ENCODE measurements at places on chromosomes 16 and 17. TPM values are rescaled to one million over a fixed set of nuclear protein-coding genes. Genes with fewer than 3 reads are reported as not detected.

The CMTM1 gene
- not detected for total RNA-seq

DNA sequence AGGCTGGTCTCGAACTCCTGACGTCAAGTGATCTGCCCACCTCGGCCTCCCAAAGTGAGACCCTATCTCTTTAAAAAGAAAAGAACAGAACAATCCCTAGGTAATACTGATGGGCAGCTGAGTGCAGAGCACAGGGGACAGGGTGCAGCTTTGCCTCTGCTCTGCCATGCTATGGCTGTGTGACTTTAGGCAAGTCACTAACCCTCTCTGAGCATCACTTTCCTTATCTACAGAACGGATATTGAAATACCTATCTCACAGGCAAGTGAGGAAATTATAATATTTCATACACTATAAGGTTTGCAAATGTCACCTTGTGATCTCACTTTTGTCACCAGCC, 4.1 kb downstream of the CASKIN2 start:
- DNase-seq = no peak

- DNase-seq = peak; percentile 49
Measured at GRCh38 chr17:16352667-16353316, 477 bp downstream of the CENPV start.

DNA sequence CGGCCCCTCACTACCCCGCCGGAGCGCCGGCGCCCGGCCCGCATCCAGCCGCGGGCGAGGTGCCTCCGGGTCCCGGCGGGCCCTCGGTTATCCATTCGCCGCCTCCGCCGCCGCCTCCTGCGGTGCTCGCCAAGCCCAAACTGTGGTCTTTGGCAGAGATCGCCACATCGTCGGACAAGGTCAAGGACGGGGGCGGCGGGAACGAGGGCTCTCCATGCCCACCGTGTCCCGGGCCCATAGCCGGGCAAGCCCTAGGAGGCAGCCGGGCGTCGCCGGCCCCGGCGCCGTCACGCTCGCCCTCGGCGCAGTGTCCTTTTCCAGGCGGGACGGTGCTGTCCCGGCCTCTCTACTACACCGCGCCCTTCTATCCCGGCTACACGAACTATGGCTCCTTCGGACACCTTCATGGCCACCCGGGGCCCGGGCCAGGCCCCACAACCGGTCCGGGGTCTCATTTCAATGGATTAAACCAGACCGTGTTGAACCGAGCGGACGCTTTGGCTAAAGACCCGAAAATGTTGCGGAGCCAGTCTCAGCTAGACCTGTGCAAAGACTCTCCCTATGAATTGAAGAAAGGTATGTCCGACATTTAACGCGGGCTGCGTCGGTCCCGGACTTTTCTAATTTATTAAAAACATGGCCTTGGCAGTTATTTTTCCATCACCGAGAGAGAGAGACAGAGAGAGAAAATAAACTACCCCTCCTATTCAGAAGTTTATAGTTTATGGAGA, 2.8 kb downstream of the IRX5 start:
- DNase-seq = peak; percentile 26

GRCh38 chr16:66378741-66379570, 12.5 kb downstream of the CDH5 start:
- no peak for DNase-seq

- DNase-seq = no peak
Measured at GRCh38 chr17:382644-383533, 30.3 kb upstream of the RPH3AL start.

DNA sequence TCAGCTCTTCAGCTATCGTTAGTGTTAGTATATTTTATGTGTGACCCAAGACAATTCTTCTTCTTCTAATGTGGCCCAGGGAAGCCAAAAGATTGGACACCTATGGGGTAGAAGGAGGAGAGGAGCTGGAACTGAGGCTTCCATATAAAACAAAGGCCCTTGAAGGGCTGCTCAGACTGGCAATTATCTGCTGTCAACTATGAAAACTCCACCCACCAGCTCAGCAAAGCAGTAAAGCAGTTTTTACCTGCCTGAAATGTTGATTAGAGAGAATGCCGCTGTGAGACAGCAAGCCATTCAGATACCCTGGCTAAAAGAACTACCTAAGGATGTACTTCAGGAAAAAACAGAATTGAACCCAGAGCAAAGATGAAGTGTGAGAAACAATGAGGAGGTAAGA, 45.9 kb upstream of the GNAO1 start:
- DNase-seq = no peak

- DNase-seq = peak; percentile 43
Measured at GRCh38 chr17:44995436-44996001, 27.4 kb upstream of the C1QL1 start.

DNA sequence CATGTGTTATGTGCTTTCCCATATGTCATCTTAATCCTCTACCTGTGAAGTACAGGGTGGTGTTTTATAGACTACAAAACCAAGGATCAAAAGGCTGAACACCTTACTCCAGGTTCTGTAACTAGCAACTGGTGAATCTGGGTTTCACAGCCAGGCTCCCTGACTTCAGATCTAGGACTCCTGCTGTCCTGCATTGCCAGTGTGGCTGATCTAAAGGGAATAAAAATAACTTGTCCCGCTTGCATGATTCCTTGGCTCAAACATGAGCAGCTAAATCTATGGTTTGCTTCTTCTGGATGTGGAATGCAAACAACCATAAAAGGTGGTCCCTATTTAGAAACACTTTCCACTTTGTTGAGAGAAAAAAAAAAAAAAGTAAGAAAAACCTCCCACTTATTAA, 3.7 kb upstream of the VWA3A start:
- DNase-seq = no peak

DNA sequence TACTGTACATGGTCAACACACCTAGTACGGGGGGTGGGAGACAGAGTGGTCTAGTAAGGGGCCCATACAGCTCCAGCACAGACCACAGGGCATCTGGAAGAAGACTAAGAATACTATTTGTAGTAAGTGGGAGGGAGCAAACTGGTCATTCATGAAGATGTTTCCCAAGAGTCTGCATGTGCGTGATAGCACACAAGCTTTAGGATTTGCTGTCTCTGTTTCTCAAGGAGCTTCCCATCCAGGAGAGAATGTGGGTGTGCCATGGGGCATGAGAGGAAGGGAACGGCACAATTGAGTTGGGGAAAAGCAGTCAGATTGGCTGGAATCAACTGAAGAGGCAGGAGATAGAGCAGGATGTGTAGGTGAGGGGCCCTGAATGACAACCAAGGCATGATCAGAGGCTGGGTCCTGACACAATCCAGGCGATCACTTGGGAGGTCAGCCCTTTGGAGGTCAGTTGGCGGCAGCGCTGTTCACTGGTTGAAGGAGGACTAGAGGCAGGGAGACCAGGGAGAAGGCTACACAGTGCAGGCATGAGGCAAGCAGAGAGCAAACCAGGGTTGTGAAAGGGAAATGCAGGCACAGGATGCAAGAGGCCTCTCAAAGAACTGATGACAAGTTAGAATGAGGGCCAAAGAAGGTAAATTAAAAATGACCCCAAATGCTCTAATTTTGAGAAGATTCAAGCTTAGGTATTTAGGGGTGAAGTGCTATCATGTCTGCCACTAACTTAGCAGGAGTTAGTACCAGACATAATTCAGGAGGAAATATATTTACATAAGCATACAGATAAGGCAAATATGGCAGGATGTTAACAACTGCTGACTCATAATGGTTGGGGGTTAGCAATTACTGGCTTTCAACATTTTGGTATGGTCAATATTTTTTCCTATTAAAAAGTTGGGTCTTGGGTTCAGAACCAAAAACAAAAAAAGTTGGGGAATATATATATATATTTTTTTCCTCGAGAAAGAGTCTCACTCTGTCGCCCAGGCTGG, 10.3 kb downstream of the UBE2O start:
- no peak for DNase-seq

All from stomach (tissue), 19 donors.